GM12891 (cell line): ENCODE measurements at places on chromosomes 7 and 10.

- no peak for DNase-seq
Measured at GRCh38 chr10:60818134-60818770, 40.0 kb downstream of the CDK1 start.

GRCh38 chr7:113084496-113085172 lies 2.0 kb downstream of the GPR85 start:
- DNase-seq, result no peak

DNA sequence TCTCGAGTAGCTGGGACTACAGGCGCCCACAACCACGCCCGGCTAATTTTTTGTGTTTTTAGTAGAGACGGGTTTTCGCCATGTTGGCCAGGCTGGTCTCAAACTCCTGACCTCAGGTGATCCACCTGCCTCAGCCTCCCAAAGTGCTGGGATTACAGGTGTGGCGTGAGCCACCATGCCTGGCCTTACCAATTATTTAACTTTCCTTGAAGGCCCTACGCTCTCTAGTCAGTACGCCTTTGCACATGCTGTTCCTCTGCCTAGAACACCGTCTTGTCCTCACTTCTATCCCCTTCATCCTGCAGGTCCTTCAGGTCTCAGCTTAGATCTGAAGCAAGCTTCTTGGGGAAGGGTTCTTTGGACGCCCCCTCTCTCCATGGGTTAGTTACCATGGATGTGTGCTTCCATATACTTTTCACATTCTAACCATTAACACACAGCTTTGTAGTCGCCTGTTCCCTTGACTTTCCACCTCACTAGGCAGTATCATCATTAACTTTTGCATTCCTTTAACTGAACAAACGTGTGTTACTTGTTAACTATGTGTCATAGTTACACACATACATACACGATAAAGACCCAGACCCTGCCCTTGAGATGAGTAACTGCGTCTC lies 592 bp upstream of the ATP6V1F start:
- DNase-seq, result no peak

GRCh38 chr10:92972886-92973285 lies 87.7 kb upstream of the CYP26C1 start:
- DNase-seq, result no peak

DNA sequence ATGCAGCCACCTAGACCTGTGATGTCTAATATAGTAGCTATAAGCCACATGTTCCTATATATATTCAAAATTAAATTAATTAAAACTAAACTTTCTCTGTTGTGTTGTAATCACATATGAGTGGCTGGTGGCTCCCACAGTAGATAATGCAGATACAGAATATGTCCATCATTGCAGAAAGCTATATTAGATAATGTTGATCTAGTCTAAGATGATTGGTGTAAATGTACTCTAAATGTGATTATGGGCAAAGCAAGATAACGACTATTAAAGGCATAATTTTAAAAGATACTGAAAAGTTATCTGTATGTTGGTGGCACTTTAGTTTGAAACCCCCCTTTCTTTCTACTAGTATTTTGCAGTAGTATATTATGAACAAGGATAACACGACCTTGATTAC lies 5.7 kb upstream of the HGF start:
- no peak for DNase-seq

- DNase-seq, result no peak
Measured at GRCh38 chr10:74983383-74983782, 128.1 kb upstream of the SAMD8 start.

- DNase-seq, result no peak
Measured at GRCh38 chr10:59601985-59602384, 107.7 kb downstream of the SLC16A9 start.

DNA sequence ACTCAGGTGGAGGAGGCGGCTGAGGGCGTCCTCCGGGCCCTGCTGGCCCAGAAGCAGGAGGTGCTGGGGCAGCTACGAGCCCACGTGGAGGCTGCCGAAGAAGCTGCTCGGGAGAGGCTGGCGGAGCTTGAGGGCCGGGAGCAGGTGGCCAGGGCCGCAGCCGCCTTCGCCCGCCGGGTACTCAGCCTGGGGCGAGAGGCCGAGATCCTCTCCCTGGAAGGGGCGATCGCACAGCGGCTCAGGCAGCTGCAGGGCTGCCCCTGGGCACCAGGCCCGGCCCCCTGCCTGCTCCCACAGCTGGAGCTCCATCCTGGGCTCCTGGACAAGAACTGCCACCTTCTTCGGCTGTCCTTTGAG lies 2.8 kb downstream of the TRIM56 start:
- DNase-seq, result no peak

DNA sequence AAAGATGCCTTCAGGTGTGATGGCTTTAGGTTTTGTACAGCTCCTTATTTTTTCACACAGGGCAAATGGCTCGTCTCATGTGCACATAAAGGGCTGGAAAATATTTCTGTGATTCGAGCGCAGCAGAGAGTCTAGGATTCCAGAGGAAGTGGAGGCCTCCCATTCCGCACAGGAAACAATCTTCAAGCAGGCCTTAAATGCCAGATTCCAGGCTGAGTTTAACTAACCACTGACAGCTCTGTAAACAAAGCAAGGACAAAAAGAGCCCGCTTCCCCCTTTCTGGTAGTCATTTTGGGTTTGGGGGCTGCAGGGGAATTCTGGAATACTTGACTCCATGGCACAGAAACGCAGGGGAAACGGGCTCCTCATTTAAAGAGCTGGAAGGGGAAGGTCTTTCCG lies 87.2 kb downstream of the CALD1 start:
- no peak for DNase-seq

- no peak for DNase-seq
Measured at GRCh38 chr7:5387711-5388245, 35.9 kb downstream of the TNRC18 start.

- peak; percentile 78 for DNase-seq
Measured at GRCh38 chr7:5596046-5596895, 172.6 kb upstream of the TNRC18 start.

- no peak for DNase-seq
Measured at GRCh38 chr10:67257427-67258144, 331.8 kb downstream of the LRRTM3 start.

GRCh38 chr10:69382382-69383117 lies 34.2 kb downstream of the TACR2 start:
- DNase-seq, result no peak

GRCh38 chr7:47345857-47346298 lies 236.0 kb downstream of the TNS3 start:
- DNase-seq, result no peak

DNA sequence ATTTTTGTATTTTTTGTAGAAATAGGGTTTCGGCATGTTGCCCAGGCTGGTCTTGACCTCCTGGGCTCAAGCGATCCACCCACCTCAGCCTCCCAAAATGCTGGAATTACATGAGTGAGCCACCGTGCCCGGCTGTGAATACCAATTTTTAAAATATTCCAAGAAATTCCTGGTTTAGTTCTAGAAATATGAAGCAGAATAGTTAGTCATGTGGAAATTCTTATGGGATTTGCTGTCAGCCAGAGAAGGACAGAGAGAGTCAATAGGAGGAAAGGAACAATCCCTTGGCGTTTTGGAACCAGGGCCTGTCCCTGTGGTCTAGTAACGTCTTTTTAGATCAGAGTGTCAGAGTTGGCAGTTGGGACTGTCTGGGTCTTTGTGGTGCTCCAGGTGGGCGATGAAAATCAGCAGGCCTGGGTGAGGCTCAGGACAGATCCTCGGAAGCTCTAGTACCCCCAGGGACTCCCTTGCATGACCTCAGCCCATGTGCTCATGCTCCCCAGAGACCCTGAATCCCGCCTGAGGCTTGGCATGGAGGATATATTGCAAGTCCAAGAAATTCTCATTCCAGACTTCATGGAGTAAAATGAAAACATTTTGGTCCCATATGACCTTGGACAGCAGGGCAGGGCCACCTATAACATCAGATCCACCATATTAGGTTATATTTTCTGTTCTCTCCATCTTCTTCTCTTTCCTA lies 7.8 kb downstream of the NODAL start:
- DNase-seq, result no peak

GRCh38 chr7:140209866-140210609 lies 33.3 kb upstream of the KDM7A start:
- peak; percentile 49 for DNase-seq

DNA sequence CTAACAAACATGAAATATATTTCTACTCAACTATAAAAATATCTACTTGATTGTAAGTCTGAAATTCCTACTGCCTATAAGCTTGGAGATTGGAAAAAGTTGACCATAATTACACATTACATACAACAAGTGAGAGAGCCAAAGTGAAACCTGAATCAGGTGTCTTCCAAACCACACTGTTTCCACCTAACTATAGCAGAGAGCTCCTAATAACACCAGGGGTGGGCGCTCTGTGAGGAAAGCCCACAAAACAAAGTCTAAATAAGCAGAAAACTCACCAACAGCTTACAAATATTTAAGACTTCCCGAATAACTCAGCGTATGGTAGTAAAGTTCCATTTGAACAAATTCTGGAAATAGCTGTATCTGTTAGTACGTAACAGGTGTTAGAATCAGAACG lies 119.9 kb downstream of the GPR37 start:
- DNase-seq, result no peak

DNA sequence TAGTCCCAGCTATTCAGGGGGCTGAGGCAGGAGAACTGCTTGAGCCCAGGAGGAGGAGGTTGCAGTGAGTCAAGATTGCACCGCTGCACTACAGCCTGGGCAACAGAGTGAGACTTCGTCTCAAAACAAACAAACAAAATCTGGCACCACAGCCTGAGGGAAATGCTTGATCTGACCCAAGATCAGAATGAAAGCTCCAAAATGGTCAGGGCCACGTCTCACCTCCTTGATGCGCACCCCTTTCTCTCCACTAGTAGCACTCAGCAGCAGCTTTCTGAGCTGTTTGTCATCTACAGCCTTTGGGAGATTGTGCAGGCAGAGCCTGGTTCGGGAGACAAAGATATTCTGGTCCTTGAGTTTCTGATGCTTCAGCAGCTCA lies 22.7 kb downstream of the RBM28 start:
- no peak for DNase-seq

DNA sequence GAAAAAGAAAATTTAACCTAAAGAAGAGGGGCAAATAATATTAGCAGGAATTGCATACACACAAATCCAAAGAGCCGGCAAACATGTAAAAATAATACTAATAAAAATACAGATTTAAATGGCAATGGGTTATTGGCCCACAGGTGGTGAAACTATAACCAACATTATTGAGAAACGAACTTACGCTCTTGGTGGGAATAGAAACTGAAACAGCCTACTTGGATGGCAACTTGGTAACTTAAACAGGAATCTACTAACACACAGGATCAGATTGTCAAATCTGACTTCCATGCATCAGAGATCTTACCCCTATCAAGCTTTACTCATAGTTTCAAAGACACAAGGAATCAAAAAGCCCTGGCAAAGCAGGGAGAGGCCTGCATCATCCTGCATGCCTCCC lies 66.5 kb downstream of the ANLN start:
- no peak for DNase-seq
